IPS DF 6.9 (cell line): ENCODE measurements at places on chromosomes 6 and 20.

- peak; percentile 7 for DNase-seq
Observed at GRCh38 chr6:159463119-159463829, 229.8 kb downstream of the SOD2 start.

- DNase-seq, result no peak
Observed at GRCh38 chr6:159969921-159970320, 1.0 kb downstream of the IGF2R start.

- no peak for DNase-seq
Observed at GRCh38 chr20:24481173-24481572, 11.7 kb downstream of the SYNDIG1 start.

- DNase-seq, result no peak
Observed at GRCh38 chr20:43724383-43724782, 2.4 kb downstream of the GTSF1L start.

- no peak for DNase-seq
Observed at GRCh38 chr6:147808640-147809039, 300.1 kb downstream of the SAMD5 start.

DNA sequence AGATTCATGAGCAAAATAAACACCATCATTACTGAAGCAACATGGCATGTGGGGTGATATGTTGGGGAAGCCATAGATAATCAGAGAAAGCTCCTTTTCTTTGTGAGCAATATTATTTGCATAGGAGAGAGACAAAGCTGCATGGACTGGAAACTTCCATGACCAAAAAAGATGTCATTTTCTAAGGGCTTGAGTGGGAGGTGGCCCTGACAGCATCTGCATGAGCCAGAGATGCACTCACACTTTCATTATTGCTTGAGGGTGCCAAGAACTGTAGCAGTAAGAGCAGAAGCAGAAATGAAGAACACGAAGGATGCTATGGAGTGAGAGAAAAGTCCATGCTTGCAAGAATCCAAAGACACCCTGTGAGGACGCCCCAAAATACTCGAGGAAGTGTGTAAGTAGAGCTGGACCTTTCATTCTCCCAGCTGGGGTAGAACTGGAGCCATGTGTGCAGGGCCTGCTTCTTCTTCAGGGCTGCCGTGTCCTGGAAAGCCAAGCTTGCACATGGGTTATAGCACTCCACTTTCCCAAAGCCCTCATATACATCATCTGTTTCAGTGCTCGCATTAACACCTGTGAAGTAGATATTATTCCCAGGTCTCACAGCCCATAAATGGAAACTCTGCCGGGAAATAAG lies 851.2 kb downstream of the DHX35 start:
- DNase-seq, result no peak

DNA sequence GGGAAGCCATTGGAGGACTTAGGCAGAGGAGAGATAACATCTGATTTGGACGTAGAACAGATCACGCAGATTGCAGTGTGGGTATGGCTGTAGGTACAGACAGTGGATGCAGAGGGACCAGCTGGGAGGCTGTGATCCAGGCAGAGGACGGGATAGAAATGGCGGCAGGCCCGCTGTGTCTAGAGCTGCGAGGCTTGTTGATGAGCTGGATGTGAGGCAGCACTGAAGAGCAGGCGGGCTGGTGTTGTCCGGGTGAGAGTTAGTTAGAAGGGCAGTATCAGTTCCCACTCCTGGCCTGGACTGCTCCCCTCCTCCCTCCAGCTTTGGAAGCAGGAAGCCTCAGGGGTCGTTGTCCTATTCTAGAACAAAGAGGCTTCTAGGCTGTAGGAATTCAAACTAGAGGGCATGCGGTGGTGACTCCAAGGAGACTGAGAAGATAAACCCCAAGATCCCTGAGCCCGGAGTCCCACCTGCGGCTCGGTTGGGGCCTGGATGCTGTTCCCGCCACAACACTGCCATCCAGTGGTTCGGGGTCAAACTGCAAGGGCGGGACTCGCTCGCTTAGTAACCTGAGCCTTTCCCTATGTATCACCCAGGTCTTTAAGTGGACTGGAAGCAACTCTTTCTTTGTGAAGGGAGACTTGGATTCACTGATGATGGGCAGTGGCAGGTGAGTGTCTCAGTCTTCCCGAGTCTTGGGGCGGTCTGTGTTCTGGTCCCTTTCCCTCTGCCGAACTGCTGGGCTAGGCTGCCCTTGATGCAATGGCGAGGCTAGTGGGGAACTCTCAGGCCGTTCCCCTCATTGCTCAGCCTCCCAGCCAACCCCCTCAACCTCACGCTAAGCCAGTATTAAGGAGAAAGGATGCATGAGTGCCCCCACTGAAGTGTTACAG lies 11.2 kb downstream of the TLDC2 start:
- DNase-seq, result peak; percentile 90

- DNase-seq, result no peak
Observed at GRCh38 chr6:131936156-131936555, 15.0 kb downstream of the CCN2 start.

GRCh38 chr6:107871976-107872375 lies 47.9 kb upstream of the SCML4 start:
- no peak for DNase-seq

- no peak for DNase-seq
Observed at GRCh38 chr6:130758813-130759212, 68.4 kb upstream of the SMLR1 start.

- DNase-seq, result no peak
Observed at GRCh38 chr6:12026120-12026519, 14.0 kb downstream of the HIVEP1 start.
